ENCODE measurements at places on chromosomes 1 and 21.

DNA sequence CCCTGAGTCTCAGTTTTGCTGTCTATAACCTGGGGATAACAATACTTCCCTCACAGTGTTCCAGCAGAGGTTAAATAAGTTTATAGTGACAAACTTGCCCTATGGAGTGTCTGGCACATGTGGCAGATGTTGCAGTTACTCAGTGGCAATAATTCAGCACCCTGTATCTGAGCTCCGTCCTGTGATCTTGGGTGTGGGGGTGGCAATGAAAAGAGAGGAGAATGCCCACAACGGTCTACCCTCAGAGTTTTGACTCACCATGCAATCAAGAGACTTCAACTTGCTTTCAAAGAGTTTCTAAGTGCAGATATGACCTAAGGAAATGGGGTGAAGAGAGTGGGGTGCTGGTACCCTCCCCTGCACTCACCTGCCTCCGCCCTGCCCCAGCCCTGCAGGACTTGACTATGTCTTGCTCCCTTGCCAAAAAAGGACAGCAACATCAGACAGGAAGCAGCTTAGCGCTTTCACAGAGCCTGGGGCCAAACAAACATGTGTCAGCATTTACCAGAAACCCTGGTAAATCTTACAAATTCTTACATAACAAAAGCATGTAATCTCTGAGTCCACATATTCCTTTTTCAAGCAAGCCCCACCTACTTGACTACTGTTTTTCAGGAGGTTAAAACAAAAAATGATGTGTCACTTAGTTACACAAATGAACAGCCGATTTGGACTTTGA is 185.1 kb upstream of the CAMK1G start:
- no peak for DNase-seq

DNA sequence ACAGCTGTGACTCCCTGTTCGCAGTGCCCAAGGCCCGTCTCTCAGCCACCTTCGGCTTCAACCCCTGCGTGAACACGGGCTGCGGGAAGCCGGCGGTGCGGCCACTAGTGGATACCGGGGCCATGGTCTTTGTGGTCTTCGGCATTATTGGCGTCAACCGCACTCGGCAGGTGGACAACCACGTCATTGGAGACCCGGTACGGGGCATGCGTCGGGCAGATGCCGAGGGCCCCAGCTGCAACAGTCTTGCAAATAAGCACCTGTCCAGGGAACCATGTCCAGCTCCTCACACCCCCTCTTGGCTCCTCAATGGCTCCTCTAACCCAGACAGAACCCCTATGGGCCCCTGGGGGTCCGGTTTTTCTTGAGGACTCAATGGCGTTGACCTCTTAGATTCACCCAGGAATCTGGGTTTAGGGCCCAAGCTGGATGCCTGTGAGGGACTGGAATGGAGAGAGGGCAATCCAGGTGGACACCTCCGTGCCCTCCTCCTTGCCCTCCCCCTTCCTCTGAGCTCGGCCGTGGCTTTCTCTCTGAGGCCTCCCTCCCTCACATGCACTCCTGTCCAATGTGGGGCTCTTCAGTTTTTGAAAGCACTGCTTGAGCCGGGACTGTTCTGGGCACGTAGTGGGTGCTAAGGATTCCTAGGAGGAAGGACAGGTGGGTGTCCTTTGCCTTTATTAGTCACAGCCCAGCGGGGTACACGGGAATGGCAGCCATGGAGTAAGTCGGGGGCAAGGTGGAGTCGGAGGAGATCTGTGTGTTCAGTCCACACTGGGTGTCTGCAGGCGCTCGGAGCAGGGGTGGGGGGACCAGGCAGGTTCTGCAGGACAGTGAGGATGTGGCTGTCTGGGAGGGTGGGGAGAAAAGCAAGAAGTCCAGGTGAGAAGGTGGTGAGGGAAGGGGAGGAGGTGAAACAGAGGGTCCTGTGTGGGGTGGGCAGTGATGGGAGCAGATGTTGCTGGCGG is 51.1 kb downstream of the DISP3 start:
- DNase-seq: no peak

DNA sequence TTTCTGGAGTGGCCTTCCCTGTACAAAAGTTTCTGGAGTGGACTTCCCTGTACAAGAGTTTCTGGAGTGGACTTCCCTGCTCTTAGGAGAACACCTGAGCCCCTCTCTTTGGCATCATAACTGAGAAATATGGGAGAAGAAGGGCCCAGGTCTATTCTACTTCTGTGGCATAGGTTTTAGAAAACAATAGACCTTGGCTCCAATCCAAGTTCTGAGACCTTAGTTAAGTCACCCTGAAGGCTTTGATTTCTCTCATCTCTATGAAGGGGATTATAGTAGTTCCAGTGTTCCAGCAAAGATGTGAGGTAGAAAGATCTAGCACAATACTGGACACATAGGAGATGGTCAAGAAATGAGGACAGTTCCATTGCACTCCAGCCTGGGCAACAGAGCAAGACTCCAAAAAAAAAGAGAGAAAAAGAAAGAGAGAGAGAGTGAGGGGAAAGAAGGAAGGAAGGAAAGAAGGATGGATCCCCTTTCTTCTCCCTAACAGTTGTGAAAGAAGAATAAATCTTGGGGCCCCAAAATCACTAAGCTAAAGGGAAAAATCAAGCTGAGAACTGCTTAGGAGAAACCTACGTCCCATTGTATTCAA is 13.3 kb upstream of the EIF4G3 start:
- DNase-seq: no peak

GRCh38 chr1:119964673-119965363 is 68.5 kb upstream of the ADAM30 start:
- DNase-seq: no peak

- DNase-seq: no peak
These were observed 155.2 kb upstream of the COA6 start for GRCh38 chr1:234218078-234218477.

- no peak for DNase-seq
These were observed 45.6 kb downstream of the ABCG1 start for GRCh38 chr21:42264245-42265195.

All from stimulated activated CD4-positive, alpha-beta T cell treated with anti-CD3 and anti-CD28 coated beads, Interleukin-2, amount 100 ng/mL, for 24 hours (primary cell).